ENCODE measurements at places on chromosomes 5 and 9. TPM values are rescaled to one million over a fixed set of nuclear protein-coding genes. Genes with fewer than 3 reads are reported as not detected.
A peak's percentile ranks its signal among the peaks of the same experiment; 100 is the strongest.

GRCh38 chr9:109100543-109101201 is 19.1 kb downstream of the TMEM245 start:
- no peak for DNase-seq

GRCh38 chr9:28648723-28649122 is 1075.4 kb upstream of the C9orf72 start:
- no peak for DNase-seq

- DNase-seq: peak; percentile 99
These were observed 3.4 kb downstream of the SMIM3 start for GRCh38 chr5:150781706-150782614.

DNA sequence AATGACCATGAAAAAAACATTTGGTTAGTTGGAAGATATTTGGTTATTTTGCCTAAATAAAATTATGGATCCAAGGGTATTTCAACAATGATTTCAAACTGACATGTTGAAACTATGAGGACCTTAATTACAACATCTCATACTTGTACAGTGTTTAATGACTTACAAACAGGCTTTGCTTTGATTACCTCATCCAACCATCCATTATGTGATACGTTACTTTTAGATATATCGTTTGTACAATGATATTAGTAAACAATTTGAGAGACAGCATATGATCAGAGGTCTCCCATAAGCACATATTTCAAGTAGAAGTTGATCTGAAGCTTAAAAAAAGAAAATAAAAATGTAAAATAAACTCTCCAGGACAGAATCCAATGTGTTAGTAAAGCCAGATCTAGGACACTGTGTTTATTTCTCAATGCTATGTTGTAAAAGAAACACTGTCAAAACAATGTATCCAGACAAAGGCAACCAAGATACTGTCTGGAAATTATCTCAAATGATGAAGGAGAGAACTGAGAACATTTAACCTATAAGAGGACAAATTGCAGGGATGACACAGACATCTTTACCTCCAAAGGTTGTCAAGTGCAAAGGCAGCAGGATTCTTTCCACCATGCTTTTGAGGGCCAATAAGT is 116.0 kb upstream of the TARS1 start:
- peak; percentile 53 for DNase-seq

GRCh38 chr5:123039673-123040072 is 3.1 kb upstream of the PPIC start:
- no peak for DNase-seq

DNA sequence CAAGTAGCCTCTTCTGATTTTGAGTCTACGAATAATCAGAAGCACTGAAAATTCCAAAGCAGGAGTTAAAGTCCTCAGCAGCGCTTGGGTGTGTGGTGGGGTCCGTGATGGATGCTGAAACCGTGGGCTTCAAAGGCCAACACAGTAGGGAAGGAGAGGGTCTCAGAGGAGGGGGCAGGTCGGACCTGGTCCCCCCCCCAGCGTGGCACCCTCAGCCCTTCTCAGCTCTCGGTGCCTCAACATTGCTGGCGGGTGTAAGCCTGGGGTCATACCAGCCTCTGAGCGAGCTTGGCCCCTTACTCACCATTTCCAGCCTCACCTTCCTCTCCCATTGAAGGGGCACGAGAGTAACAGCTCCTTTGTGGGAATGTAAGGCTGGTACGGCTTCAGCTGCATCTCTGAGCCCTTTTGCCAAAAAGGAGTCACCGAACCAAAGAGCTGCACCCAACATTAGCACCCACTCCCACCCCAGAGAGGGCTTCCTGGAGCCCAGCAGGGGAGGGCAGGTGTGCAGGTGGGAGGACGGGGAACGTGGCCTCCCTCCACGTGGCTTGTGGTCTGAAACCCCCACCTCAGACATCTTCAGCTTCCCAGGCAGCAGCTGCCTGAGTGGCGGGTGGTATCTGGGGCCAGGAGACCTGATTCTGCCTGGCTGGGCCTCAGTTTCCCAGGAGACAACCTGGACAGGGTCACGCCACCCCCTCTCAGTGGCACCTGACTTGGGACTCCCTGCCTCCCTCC is 6.7 kb upstream of the LCN1 start:
- no peak for DNase-seq

GRCh38 chr5:61496446-61496845 is 164.4 kb downstream of the ZSWIM6 start:
- no peak for DNase-seq

DNA sequence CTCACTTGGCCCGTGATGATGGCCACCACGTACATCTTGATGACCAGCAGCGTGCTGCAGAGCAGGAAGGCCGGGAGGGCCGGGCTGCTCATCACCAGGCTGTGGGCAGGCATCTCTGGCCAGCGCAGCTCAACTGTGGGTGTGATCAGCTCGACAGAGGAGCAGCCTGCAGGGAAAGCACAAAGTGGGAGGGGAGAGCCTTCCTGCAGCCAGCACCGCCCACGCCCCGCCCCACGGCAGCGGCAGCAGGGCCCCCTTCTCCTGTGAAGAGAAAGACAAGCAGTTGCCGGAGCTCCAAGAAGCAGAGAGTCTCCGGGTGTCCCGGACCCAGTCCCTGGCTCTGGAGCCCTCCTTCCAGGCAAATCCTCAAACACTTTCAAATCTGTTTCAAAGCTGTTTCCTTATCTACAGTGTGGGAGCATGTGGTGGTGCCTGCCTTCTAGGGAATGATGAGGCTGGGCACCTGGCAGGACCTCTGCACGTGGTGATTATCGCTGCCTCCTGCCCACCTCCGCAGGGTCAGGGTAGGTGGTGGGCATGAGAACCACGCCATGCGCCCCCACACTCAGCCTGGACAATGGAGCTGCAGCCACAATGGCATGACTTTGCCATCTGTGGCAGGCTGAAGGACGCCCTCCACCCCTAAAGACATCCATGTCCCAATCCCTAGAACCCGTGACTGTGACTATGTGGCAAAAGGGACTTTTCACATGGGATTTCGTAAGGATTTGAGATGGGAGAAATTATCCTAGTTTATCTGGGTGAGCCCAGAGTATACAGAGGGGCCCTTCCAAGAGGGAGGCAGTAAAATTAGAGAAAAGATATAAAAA is at the start of gene PTGES:
PTGES (minus strand) TSS at position 143 of the 830 bp plus-strand sequence; CDS start at position 113, 30 bp downstream.
- peak; percentile 88 for DNase-seq

DNA sequence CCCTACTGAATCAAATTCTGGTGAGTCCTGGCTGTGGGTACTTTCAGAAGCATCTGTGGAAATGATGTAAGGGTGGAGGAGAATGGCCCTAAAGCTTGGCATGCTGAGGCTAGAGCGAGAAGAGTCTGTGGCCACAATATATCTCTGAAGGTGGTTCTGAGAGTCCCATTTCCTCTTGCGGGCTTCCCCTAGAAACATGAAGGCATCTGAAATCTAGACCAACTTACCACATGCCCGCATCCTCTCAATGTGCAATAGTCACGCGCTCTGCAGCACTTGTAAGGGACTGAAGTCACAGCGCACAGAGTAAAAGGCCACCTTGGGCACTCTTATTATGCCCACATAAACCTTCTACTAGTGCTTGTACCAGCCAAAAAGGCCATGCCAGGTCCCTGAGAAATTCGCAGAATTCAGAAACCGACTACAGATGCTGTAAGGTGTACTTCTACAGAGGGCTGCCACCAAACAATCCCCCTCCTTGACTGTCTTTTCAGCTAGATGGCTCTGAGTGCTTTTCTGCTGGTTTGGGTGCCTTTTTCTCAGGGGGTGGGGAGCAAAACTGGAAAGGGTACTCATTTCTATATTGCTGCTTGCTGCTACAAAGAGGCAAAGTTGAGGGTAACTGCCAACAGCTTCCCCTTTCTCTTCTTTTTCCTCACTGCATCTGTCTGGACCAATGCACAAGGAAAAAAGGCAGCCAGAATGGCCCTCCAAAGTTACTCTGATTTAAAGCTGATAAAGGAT is 107.3 kb downstream of the ZDHHC21 start:
- no peak for DNase-seq

Gene ADRB2
- 1.7 TPM for total RNA-seq

Gene LRRTM2
- 0.32 TPM for total RNA-seq

All from fibroblast of villous mesenchyme (primary cell).